Activated CD4-positive, alpha-beta T cell treated with anti-CD3 and anti-CD28 coated beads, Interleukin-2, amount 10 ng/mL, durations not matched to agents 7 days and 5 days (primary cell): ENCODE measurements at places on chromosomes 7 and 10. TPM values are rescaled to one million over a fixed set of nuclear protein-coding genes. Genes with fewer than 3 reads are reported as not detected.

GRCh38 chr10:18703521-18703920, 44.3 kb downstream of the ARL5B start:
- peaks cover 3% of the 10 kb centered on the region for H3K4me1 ChIP-seq
- H3K4me3 ChIP-seq, result no peak overlapping the region
- DNase-seq, result no peak
- H3K36me3 ChIP-seq, result no peaks in the 10 kb centered on the region
- H3K27me3 ChIP-seq, result peaks cover 2% of the 10 kb centered on the region

DNA sequence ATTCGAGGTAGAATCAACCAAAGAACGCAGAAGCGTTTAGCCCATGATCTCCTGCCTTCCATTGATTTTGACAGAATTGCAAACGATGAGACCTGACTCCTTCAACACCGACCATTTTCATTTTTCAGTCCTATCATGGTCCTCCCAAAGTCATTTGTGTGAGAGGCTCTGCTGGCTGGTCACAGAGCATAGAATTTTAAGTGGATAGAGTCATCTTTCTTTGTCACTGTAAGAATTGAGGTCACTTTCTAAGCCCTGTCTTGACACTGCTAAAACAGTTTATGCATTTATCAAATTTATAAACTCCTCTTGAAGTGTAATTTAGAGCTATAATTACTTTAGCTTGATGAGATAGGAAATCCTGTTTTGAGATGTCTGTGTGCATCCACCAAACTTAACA, 72.0 kb downstream of the UBE3C start:
- no peak for DNase-seq
- no peak overlapping the region for H3K4me3 ChIP-seq
- peaks cover 21% of the 10 kb centered on the region for H3K36me3 ChIP-seq
- no peaks in the 10 kb centered on the region for H3K4me1 ChIP-seq

- H3K36me3 ChIP-seq, result no peaks in the 10 kb centered on the region
- no peak for DNase-seq
- H3K27me3 ChIP-seq, result no peaks in the 10 kb centered on the region
- H3K4me3 ChIP-seq, result no peak overlapping the region
- no peaks in the 10 kb centered on the region for H3K4me1 ChIP-seq
- H3K27ac ChIP-seq, result no peak overlapping the region
These were observed 14.9 kb upstream of the CPA5 start for GRCh38 chr7:130329681-130330080.

DNA sequence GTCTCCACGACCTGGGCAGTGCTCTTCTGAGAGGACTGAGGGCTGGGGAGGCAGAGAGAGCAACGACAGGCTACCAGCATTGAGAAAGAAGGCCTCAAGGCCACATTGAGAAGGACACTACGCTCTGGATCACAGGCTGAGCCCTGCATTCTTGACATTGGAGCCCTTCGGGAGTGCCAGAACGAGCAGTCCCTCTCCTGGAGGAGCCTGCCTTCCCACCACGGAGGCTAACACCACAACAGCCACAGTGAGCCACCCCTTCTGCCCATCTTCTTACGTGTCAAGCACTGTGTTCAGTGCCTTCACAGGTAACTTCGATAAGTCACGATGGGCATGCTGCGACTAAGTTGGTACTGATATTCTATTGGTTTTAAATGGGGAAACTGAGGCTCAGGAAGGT, 267.8 kb downstream of the RPS24 start:
- no peak overlapping the region for H3K4me3 ChIP-seq
- H3K27ac ChIP-seq, result peak overlapping the region; percentile 39
- no peak for DNase-seq
- peaks cover 23% of the 10 kb centered on the region for H3K4me1 ChIP-seq
- H3K27me3 ChIP-seq, result peaks cover 11% of the 10 kb centered on the region

GRCh38 chr7:64951250-64951848, 39.5 kb downstream of the ZNF117 start:
- no peaks in the 10 kb centered on the region for H3K36me3 ChIP-seq
- no peaks in the 10 kb centered on the region for H3K4me1 ChIP-seq
- no peak overlapping the region for H3K27ac ChIP-seq
- peak; percentile 30 for DNase-seq
- peaks cover 26% of the 10 kb centered on the region for H3K27me3 ChIP-seq
- H3K4me3 ChIP-seq, result no peak overlapping the region

DNA sequence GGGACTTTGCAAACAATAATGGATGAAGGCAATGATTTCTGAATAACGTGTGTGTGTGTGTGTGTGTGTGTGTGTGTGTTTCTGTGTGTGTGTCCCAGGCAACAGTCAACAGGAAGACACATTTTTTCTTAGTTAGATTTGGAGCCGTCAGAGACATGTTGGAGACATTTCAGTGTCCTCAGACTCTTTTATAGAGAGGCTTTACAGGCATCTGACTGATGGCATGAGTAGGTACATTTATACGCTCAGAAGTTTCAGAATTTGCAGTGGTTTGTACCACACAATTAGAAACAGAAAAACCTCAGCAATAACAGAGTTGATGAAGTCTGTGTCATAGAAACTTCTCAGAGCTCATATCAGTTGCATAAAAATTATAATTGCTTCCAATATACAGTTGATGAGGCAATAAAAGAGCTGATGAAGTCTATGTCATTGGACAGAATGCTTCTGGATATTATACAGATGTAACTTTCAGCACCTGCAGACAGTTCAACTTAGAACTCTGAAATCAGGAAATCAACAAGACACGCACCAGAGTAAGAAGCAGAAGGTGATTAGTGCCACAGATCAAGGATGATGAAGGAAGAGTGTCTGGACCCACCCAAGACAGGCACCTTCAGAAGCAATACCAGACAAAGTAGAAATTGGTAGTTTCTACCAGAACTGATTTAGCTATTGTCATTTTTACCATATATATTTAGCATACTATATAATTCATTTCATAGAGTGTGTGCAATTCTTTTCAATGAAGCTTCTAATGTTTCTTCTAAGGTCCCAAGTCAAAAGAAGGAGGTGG, 104.5 kb upstream of the LYZL1 start:
- H3K27me3 ChIP-seq, result peaks cover 2% of the 10 kb centered on the region
- H3K27ac ChIP-seq, result no peak overlapping the region
- H3K36me3 ChIP-seq, result no peaks in the 10 kb centered on the region
- DNase-seq, result no peak
- H3K4me1 ChIP-seq, result no peaks in the 10 kb centered on the region
- no peak overlapping the region for H3K4me3 ChIP-seq

Gene COL1A2
- 0.15 TPM for total RNA-seq
